ENCODE measurements at places on chromosomes 6 and 20. TPM values are rescaled to one million over a fixed set of nuclear protein-coding genes. Genes with fewer than 3 reads are reported as not detected.

SAMD10 gene
- total RNA-seq: 1.6 TPM

DNA sequence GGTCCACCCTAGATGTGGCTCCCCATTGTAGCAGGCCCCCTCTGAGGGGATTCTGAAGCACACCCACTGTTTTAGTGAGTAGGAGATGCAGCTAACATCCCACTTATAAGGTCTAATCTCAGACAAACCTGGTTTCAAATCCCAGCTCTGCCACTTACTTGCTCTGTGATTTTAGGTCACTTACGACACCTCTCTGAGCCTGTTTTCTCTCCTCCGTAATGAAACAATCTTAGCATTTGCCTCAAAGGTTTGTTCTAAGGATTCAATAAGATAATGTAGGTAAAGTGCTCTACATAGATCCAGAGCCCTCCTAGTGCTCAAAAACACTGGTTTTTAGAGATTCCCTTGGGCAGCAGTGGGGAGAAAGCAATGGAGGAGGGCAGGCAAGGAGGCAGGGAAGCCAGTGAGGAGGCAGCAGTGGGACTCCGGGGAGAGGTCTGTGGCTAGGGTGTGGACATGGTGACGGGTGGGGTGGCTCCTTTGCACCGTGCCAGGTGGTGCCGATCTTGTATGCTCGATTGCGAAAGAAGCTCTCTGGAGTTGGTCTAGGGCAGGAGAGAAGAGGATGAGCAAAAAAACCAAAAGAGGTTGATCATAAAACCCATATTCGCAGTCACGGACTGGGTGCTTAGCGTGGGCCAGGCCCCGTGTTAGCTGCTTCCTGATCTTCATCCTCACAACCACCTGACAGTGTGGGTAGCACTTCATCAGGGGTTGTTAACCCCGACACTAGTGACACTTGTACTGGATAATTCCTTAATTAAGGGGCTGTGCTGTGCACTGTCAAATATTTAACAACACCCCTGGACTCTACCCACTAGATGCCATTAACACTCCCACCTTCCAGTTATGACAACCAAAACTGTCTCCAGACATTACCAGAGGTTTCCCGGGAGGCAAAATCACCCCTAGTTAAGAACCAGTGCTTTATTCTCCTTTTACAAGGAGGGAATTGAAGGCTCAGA lies 16.8 kb upstream of the PTGIS start:
- no peak for DNase-seq

DNA sequence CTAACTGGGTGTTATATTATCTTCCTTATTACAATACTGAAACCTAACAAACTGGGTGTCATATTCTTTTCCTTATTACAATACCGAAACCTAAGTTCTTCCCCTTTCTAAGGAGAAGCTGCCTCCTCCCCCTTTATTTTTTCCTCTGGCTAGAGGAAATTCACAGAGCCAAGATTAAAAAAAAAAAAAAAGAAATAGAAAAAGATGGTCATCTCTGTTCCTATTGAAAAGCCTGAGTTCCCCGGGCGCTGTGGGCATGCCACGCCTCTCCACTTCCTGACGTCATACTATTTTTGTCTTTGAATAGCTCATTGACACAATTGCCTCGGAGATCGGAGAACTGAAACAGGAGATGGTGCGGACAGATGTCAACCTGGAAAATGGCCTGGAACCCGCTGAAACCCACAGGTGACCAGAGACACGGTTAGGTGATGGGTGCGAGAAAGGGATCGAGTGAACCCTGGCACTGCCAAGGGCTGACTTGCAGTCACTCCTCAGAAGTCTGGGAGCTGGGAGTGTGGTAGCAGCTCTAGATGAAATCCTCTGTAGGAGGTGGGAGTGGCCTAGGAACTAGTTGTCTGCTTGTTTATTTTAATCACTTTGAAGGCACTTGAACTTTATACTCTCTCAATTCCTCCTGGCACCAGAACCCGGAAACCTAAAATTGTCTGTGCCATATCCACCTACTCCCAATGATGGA lies 82.2 kb upstream of the NAA20 start:
- peak; percentile 47 for DNase-seq

DNA sequence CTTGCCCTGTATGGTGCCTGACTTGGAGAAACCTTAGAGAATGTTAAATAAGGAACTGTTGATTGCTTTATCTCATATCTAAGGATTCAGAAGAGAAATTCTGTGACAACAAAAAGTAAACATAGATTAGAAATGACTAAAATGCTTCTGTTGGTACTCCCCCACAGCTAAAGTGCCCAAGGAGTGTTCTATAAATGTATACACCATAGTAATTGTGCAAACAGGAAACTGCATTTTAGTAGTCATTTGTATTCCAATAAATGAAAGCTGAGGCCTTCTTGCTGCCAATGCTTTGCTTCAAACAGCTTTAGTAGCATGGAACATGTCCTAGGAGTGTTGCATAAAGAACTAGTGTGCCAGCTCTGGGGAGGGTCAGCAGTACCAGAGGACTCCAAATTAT lies 343.7 kb upstream of the IRAK1BP1 start:
- DNase-seq: no peak

PGC gene
- not detected for total RNA-seq

TTLL9 gene
- 0.30 TPM for total RNA-seq

DNA sequence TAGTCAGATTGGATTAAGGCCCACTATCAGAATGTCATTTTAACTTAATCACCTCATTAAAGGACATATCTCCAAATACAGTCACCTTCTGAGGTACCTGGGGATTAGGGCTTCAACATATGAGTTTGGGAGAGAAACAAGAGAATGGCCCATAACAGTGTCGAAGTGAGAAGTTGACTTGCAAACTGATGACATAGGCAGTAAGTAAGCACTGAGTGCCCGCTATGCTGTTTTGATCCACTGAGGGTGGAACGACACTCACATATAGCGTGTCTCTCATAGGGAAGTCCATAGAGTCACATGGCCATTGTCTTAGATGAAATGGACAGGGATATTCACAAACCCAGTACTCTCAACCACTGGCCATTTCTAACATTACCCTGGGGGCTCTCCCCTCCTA lies 264.2 kb downstream of the SAMD5 start:
- DNase-seq: no peak

DNA sequence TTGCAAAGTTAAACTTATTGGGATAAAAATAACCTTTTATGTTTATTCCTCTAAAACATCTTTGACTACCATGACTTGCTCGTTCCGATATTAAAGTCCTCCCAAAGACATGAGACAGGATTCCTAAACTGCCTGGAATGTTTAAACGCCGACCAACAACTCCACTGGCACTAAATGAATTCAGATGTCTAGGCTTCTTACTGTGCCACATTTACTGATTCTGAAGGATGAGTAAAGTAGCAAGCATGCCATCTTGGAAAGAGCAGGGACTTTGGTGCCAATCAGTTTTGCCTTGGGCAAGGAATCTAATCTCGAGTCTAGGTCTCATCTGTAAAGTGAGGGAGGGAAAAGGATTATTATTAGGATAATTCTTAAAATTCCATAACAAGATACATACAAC lies 25.3 kb downstream of the MBOAT1 start:
- no peak for DNase-seq

CNR1 gene
- total RNA-seq: 1.8 TPM

TSHZ2 gene
- 10.1 TPM for total RNA-seq
